ENCODE measurements at places on chromosomes 4 and X. TPM values are rescaled to one million over a fixed set of nuclear protein-coding genes. Genes with fewer than 3 reads are reported as not detected.

DNA sequence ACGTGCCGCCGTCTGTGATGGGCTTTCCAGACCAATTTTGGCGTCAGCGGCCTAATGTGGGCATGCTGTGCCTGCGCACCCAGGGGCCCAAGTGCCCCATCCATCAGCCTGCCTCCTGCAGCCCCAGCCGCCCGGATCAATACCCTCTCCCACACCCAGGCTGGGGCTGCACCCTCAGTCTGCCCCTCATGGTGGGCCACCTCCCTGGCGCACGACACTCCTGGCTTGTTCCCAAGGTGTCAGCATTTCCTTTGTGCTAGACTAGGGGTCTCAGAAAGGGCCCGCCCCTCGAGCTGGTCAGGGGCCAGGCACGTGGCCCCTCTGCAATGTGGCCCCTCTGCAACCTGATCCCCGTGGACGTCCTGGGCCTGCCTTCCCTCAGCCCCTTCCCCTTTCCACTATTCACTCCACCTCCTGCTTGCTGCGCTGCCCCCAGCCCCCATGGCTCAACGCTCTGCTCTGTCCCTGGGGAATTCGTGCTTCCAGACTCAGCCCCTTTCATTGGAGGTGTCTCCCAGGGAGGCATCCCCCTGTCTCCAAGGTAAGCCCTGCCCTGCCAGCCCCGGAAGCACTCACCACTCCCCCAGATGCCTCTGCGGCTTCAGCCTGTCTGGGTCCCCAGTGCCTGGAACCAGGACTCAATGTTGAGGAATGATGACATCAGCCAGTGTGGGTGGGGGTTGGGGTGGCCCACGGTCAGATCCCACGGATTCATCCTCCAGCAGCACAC lies 130.8 kb downstream of the HMX1 start:
- no peak for DNase-seq

GRCh38 chr4:123479944-123480343 lies 83.3 kb downstream of the SPRY1 start:
- no peak for DNase-seq

DNA sequence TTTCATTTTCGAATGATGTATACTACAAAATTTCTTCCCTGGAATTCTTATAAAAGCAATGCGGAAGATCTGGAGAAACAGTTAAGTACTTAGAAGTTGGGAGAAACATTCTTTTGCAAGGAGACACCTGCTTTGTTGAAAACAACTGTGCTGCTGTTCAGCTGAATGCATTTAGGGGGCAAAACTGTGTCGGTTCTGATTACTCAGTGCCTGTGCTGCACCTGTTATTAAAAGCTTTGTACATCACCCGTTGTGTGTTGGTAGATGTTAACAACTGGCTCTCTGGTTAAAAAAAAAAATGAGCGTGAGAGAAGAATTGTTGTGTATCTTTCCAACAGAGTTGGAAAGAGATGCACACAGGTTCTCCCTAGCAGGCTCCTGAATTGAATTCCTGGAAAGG lies 184.1 kb upstream of the HHIP start:
- DNase-seq, result no peak

Gene SCD5
- 6.1 TPM for total RNA-seq

Gene NDP
- total RNA-seq, result not detected

Gene CPZ
- 0.86 TPM for total RNA-seq

DNA sequence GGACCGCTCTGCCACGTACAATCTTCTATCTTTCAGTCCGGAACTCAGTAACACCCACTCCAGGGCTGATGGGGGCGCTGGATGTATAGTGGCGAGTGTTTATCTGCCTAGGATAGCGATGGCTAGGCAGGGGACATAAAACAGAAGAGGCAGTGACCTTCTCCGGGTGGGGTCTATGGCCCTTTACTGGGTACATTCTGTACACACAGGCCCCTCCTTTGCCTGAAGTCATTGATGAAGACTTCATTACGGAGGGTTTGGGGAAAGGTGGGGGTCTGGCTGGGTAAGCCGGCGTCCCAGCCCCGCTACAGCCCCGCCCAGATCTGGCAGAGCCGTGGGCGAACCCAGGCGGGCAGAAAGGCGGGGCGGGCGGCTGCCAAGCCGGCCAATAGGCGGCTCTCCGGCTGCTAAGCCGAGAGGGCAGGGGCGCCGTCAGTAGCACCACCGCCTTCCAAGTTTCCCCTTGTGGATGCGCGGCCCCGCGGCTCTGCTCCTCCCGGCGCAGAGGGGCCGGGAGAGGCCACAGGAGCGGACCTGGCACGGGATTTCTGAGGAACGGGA lies at the start of gene CHST7:
TSS of gene CHST7 (plus strand) at position 435 of the 561 bp plus-strand sequence. CDS start 167 bp downstream, outside the sequence.
- no peak for DNase-seq

- no peak for DNase-seq
Observed at GRCh38 chr4:170697845-170698244, 608.1 kb upstream of the AADAT start.

GRCh38 chr4:10102474-10103332 lies 13.9 kb downstream of the WDR1 start:
- no peak for DNase-seq

Gene UXT
- total RNA-seq, result 133 TPM

GRCh38 chr4:37605843-37606565 lies 80.2 kb downstream of the RELL1 start:
- no peak for DNase-seq

GRCh38 chr4:110787707-110788106 lies 164.8 kb upstream of the PITX2 start:
- DNase-seq, result no peak

GRCh38 chr4:74173321-74173720 lies 15.4 kb downstream of the MTHFD2L start:
- DNase-seq, result no peak

Gene RASGEF1B
- 1.0 TPM for total RNA-seq

Gene ADGRG2
- 0.17 TPM for total RNA-seq

GRCh38 chr4:187996502-187997177 lies 1.1 kb downstream of the ZFP42 start:
- DNase-seq, result no peak

DNA sequence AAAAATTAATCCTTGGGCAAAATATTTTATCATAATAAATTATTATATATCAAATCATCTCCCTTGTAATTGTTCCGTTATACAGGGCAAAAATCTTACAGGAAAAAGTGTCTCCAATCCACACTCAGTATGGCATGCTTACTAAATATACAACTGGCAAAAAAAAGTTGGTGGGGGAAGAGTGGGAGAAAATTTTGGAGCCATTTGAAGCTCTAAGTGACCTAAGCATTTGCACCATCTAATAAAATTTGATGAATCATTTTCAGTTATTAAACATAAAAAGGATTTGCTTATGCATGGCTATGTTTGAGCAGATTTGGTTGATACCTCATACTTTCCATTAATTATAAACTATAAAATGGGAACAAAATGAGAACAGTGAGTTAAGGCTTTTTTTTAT lies 68.1 kb upstream of the FAM9C start:
- DNase-seq, result no peak

Gene GNRHR
- not detected for total RNA-seq

DNA sequence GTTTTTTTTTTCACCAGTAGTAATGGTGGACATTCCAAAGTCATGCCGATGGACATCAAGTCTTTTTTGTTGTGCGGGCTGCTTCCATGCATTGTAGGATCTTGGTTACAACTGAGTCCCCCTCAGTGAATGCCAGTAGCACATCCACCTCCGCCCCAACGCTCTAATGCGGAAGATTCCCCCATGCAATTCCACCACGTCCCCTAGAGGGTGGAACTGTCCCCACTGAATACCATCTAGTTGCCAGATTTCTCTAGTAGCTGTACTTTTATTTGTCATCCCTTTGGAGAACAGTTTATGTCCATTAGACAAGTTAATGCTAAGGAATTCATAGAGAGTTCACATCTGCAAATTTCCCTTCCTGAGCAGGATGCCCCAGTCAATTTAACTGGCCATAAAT lies 6.7 kb downstream of the SHISA3 start:
- DNase-seq, result no peak

DNA sequence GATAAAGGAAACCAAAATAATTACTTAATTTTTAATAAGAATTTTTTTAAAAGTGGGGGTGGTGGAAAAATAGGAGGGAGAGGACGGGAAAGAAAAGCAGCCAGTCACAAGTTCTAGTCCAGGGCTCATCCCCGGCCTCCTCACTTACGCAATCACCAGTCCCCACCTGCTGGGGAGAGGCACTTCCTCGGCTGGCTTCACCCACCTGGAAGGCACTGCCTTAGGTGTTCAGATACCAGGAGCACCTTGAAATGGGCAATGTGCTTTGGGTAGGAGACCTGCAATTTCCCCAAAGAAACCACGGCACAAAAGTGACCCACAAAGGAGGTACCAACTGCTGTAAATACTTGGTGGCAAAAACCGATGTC lies 23.8 kb downstream of the AFAP1 start:
- DNase-seq, result no peak

GRCh38 chr4:167873496-167873895 lies 218.8 kb upstream of the ANXA10 start:
- DNase-seq, result no peak

- DNase-seq, result no peak
Observed at GRCh38 chrX:110277609-110278008, 40.3 kb downstream of the AMMECR1 start.

DNA sequence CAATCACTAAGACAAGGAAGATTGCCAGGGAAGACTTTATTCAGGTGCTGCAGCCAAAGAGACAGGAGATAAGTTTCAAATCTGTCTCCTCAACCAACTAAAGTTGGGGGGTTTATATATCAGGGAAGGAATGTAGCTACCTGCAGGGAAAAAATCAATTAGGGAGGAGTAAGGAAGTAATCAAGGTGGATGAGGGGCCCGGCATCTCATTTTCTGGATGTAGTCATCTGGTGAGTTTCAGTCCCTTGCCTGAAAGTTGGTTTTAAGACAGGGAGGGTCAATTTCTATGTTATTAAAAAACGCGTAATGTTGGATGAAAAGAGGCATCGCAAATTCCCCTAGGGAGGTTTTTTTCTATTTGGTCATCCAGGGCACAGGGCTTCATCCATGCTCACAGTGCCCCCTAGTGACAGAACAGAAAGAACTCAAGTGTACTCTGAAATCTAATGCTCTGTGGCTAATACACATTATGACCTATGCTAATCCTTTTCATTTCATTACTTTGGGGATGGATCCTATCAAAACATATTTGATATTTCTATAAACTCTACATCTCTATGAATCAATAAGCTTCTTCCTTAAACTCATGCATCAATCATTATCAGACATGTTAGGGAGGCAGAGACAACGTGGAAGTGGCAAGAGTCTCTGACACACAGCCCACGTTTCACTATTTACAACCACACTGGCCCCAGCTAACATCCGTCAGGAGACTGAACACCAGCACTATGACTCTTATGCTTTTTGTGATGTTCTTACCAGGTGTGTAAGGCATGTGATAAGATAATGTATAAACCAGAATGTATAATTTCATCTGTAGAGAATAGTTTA lies 1577.0 kb upstream of the TENM3 start:
- DNase-seq, result peak; percentile 26

DNA sequence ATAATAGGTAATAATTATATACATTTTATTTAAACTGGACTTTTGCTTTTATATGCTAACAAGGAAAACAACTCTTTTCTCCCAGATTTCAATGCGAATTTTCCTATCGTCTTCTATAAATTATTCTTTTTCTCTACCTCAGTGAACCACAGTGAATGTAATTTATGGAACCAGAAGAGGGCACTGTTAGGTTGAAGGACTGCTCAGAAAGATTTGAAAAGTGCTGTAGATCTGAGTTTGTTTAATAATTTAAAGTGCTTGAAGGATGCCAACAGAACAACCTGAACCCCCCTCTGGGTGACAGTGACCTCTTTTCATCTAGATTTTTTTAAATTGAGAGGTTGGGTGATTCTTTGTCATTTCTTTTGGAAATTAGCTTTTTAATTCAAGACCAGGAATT lies 54.9 kb downstream of the PHOX2B start:
- DNase-seq, result no peak

Measured in epithelial cell of proximal tubule (primary cell).